ENCODE measurements at places on chromosomes 7 and 10.

- no peak for DNase-seq
Observed at GRCh38 chr7:44247868-44248651, 47.3 kb downstream of the YKT6 start.

DNA sequence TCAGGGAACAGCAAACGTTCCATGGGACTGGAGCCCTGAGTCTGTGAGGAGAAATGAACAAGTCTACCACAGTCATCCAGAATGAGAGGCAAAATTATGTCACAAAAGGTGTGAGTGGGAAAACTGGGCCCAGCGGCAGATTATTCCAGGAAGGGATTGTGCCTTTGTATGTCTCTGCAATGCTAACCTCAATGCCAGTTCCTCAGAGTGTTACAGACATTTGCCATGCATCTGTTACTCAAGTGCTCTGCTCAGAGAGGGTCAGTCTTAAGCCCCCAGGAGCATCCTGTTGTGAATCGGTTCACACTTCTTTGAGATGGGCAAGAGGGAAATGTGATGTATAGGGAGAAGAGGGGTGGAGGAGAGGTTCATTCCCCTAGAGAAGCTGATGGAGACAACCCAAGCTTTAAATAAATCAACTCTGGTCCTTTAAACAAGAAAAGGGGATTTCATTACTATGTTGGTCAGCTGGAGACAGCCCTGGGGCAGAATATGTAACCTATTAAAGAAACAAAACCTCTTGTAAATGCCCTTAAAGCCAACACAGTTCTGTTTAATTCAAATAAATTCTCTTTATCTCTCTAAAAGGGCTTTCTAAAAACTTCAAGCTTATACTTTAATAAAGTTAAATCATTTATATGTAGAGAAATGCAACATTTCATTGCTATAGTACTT, 85.9 kb upstream of the GRB10 start:
- DNase-seq, result no peak

GRCh38 chr10:69489506-69490090, 38.3 kb downstream of the TSPAN15 start:
- DNase-seq, result no peak

GRCh38 chr10:78634389-78634815, 434.4 kb upstream of the ZMIZ1 start:
- no peak for DNase-seq

- DNase-seq, result no peak
Observed at GRCh38 chr7:95840953-95841950, 68.9 kb downstream of the DYNC1I1 start.

DNA sequence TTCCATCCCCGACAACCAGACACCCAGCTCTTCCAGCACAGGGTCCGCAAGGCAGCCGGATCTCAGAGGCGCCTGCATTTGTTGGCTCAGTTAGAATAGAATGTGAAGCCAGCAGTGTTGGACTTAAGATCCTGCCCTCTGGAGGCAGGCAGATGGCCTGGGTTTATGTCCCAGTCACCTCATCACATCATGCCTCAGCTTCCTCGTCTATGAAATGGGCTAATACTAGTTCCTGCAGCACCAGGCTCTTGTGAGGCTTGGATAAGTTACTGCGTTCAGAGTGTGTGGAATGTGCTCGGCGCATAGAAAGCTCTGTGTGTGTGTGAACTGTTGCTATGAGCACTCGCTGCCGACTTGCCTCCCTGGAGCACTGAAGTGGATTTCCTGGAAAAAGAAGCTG, 202.5 kb upstream of the GPR26 start:
- no peak for DNase-seq

- DNase-seq, result no peak
Observed at GRCh38 chr10:96500050-96500449, 13.7 kb downstream of the TLL2 start.

DNA sequence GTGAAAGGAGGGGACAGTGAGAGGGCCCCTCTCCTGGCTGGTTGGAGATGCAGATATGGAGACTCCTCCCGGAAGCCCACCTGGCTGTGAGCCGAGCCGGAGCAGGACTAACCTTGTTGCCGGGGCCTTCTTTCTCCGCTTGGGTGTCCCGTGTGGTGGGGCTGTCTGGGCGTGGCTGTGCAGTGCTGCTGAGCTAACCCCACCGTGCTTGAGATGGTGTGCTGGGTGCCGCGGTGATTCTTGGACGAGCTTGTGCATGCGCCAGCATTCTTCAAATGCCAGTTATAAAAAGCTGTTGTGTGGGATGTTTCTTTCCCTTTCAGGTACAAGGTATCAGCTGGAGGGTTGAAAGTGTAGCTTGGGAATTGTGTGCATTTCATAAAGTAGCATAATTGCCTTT, 48.8 kb downstream of the DAGLB start:
- no peak for DNase-seq

DNA sequence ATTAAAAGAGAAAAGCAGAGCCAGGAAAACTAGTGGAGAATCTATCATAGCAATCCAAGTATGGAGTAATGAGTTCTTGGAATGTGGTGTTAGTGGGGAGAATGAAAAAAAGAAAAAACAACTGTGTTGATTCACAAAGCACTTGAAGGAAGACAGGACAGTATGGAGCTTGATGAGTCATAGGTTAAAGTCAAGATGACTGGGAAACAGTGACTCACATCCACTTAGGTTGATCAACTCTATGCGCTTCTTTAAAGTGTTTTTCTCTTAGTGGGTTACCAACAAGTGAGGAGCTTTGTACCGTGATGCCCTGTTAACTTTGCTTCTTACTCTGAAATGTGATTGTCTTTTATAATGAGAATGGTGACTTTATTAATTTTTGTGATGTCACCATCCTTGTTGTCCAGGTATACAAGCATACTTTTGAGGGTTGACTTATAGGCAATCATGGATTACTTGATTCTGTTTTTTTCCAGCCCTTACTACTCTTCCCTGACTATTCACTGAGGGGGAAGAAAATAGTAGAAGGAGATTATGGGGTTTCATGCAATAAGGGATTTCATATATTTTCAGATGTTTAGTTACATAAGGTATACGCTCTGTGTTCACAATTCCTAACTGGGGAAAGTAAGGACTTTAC, 32.1 kb upstream of the MDFIC start:
- DNase-seq, result no peak

DNA sequence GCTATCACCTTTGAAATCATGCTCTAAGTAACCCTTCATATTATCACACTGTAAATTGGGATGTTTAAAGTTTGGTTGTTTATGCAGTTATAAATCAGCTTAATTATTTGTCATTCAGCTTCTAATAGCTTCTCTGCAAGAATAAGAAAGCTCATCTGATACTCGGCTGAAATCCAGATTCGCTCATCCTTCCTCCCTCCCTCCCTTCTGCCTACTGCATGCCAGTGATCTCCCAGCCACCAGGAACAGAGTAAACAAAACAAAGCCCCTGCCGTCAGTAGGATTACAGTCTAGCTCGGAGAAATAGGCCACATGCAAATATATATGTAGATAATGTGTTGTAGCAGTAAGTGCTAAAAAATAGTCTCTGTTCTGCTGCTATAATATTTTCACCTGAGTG, 211.8 kb downstream of the NSUN6 start:
- DNase-seq, result no peak

DNA sequence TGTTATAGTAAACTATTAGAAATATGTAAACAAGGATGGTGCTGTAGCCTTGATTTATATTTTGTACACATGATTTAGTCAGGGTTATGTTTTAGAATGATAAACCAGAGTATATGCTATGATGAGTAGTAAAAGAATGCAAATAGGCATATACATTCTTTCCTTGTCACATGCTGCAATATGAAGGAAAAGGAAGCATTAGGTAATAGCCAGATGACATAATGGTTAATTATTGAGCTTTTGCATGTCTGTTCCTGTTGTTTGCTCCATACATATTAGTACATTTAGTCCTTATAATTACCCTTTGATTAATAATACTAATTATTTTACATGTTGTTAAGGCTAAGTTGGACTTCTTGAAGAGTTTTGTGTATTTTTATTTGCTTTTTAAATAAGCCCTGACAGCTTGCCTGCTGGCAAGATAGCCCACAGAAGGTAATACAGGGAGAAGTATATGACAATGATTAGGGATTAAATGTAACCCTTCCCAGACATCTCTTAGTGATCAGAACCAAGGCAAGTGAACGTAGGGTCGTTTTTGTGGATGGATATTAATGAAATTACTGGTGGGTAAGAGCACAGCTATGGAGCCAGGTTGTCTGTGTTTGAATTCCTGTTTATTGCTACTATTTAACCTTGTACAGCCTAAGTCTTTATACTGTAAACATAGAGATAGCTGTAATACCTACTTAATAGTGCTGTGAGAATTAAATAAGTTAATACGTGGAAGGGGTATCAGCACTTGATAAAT, 68.4 kb downstream of the PHTF2 start:
- no peak for DNase-seq

DNA sequence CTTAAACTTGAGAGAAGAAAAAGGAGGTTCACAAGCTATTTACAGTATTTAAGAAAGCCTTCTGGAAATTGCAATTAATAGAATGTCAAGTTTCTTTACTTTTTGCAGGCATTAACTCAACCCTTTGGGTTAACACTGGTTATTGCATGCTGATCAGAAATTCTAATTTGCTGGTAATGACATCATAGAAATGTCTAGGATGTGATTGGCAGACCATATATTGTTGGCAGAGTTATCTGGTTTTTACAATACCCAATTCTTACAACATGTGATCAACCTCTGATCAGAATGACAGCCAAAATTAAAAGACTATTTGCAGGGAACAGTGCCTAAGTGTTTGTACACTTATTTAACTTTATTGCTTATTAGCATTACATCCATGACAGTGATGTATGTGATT, 1.6 kb upstream of the CASD1 start:
- no peak for DNase-seq

GRCh38 chr7:127847641-127848040, 183.6 kb downstream of the LRRC4 start:
- no peak for DNase-seq

DNA sequence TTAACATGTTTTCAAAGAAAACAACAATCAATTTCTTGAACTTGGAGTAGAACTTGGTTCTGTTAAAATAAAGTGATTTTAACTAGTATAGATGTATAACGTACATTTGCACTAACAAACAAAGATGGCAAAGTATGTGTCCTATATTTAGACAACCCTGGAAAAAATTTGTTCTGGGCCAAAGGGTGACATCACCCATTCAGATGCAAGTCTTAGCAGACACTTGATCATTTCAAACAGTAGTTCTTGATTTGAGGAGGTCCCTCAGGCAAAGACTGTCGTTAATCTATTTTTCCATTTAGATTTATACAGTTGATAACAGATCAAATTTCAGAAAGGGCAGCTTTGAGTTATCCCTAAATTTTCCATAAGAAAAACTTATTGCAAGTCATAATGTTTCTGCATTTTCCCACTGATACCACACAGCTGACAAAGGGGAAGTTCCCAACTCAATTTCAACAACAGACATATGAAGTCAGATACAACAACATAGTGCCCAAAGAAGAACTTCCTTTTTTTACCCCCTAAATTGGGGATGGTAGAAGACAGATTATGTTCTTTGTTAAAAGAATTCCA, 5.2 kb downstream of the NMT2 start:
- DNase-seq, result no peak

- DNase-seq, result no peak
Observed at GRCh38 chr7:77459311-77459726, 43.2 kb upstream of the GSAP start.

GRCh38 chr7:37071124-37071523, 346.8 kb upstream of the AOAH start:
- DNase-seq, result no peak

DNA sequence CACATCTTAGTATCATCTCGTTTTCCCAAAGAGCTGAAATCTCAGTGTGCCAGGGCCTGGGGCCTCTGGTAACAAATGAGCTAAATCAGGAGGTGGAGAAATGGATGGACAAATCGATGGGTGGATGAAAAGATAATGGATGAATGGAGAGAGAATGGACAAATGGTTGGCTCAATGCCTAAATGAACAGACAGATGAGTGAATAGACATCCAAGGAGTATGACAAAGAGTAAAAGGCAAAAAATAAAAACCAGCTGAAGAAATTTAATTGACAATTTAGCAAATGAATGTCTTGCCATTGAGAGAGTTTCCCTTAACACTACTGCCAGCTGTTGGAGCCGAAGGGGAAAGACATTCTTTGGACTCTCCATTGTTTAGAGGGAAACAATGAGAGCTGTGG, 8.0 kb downstream of the SYCE1 start:
- no peak for DNase-seq

DNA sequence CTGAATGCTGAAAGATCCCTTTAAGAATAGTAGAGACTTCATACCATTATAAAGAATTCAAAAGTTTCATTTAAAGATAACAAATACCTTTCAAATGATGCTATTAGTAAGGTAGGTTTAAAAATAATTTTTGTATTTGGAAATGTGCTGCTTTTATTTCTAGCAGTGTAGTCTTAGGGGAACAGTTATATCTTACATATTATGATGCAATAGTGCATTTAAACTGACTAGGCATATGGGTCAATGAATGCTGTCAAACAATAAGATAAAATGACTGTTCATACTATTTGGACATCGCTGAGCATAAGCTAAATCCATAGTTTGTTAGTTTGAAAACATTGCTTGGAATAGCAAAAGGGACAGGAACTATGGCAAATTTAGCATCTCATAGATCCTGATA, 354.8 kb upstream of the SEMA3A start:
- DNase-seq, result no peak

DNA sequence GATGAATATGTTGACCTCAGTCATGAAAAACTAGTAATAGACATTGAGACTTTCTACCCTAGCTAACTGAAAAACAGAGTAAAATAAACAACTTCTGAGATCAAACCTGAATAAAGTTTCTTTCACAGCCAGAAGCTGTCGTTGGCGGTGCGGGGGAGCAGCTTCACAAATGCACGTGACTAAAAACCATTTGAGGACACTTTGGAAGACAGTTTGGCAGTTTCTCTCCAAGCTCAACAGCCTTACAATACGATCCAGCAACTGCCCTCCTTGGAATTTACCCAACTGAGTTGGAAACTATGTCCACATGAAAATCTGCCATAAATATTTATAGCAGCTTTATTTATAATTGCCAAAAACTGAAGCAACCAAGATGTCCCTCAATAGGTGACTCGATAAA, 63.1 kb downstream of the CYTH3 start:
- no peak for DNase-seq

DNA sequence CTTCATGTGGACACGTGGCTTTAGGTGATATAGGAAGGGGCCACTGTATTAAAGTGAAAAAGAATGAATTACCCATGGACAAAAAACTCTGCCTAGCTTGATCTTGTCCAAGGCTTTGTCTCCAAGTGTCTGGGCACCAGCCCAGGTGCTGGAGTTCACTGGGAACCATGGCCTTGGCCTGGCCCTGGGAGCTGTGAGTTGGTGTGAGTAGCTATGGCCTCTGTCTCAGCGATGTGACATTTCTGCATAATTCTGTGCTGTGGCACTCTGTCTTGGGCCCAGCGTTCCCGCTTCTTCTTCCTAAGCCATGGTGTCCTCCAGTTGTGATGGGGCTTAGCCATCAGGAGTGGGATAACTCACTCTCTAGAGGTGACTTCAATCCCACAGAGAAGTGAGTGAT, 119.0 kb upstream of the PPP2R2D start:
- no peak for DNase-seq

- DNase-seq, result no peak
Observed at GRCh38 chr7:45186261-45186813, 28.7 kb downstream of the RAMP3 start.

DNA sequence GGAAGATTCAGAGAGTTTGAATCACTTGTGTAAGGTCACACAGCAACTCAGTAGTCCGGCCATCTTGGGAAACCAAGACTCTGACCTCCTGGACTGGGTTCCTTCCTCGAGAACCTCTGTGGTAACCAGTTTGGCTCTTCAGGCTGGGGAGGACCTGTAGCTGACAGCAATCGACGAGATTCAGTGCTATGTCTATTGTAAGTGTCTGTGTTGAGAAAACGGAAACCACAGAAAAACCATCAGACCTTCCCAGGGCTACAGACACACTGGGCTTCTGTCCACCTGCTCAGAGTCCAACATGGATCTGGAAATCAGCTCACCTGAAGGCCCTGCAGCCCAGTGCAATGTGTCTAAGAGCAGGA, 403.7 kb downstream of the RPS24 start:
- DNase-seq, result no peak

All from stimulated activated CD4-positive, alpha-beta T cell treated with anti-CD3 and anti-CD28 coated beads, Interleukin-1b, Interleukin-23, amount 100 ng/mL, for 1 hour (primary cell).